ENCODE measurements at places on chromosomes 1 and 21.

DNA sequence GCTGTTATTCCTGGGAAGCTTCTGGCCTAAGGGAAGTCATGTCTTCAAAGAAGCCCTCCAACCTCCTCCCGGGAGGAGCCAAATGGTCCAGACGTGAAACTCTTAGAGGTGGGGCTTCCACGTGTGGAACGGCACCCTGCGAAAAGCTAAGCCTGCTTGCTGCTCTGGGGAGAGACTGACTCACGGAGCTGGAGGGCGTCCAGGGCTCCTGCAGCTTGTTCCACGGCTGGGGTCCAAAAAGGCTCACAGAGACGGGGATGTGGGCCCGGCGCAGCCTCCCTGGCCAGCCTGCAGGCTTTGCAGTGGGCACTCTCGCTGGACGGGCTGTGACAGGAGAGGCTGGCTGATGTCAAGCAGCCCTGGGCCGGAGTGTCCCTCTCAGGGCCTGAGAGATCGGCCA, 105.1 kb downstream of the COLGALT2 start:
- no peak for DNase-seq

DNA sequence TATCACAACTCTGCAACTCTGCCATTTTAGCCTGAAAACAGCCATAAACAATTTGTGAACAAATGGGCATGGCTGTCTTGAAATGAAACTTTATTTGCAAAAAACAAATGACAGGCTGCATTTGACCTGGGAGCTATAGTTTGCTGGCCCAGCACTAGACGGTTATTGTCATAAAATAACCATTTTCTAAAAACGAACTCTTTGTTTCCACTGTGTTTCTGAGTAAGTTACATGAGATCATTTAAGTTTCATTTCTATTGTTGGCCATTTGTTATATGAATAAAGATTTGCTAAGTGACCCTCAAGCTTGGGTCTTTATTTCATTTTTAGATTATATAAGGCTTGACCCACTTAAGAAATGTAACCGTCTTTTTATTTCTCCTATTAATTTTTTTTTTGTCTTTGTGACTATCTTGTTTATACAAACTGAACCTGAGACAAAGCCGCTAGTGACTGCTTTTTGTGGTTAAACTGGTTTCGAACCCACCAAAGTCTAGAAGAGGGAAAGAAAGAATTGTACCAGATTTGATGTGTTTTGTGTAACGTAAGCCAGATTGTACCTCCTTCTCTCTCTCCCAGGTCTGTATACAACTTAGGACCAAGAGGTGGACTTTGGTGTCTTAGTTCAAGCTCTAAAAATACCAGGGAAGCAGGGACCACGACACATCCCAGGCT, 12.9 kb upstream of the KCNJ15 start:
- DNase-seq: no peak

DNA sequence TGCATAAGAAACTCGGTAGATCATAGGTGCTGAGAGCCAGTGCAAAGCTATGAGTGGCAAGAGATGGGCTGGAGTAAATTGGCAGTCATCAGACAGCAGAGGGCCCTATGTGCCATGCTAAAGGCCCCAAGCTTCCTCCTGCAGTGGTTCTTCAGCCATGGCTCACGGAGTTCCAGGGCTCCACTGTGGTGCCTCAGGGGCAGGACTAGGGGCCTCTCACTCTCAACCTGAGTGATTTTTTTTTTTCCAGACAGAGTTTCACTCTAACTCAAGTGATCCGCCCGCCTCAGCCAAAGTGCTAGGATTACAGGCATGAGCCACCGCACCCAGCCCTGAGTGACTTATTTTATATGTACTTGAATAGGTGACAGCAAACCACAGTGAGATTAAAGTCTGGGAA, 10.4 kb upstream of the GJA8 start:
- peak; percentile 17 for DNase-seq

DNA sequence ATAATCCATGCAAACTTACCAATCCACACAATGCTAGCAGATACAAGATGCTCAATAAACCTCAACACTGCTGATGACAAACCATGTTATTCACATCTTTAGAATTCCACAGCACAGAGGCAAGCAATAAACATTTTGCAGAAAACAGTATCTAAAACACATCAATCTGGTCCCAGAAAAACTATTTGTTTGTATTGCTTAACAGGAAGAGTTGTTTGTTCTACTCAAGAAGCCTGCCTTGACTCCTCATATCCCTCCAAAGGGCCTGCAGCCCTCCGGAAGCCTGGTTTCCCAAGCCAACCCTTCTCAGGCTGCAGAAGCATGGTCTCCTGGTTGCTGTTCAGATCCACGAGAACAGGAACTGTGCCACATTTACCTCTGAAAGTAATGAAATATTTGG, 139.7 kb downstream of the RERE start:
- DNase-seq: no peak
